Sigmoid colon (tissue), 7 donors: ENCODE measurements at places on chromosomes 5 and 9. TPM values are rescaled to one million over a fixed set of nuclear protein-coding genes. Genes with fewer than 3 reads are reported as not detected.

CDO1 gene
- 21.4 TPM for total RNA-seq

- DNase-seq: no peak
Observed at GRCh38 chr9:117412841-117413240, 2.0 kb downstream of the ASTN2 start.

DNA sequence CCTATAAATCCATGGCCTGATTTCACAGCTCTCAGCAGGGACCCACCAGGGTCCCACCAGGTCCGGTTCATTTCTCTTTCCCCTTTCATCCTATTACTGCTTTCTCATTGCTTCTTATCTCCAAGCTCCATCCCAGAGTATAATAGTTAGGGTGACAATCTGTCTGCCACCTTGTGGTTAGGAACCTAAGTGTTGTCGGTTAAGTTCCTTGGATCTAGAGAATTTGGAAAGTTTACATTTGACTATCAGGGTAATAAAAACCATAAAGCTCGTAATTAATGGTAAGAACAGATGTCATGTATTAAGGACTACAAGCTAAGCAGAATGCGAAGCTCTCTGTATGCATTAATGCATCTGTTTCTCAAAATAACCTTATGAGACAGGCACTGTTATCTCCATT is 259.1 kb downstream of the SH3GL2 start:
- no peak for DNase-seq

GRCh38 chr5:143384865-143385657 is 18.4 kb downstream of the NR3C1 start:
- no peak for DNase-seq

POLR1E gene
- 24.4 TPM for total RNA-seq

GRCh38 chr5:179974246-179974945 is 66.7 kb upstream of the TBC1D9B start:
- DNase-seq: no peak

TMEM171 gene
- total RNA-seq: not detected

DNA sequence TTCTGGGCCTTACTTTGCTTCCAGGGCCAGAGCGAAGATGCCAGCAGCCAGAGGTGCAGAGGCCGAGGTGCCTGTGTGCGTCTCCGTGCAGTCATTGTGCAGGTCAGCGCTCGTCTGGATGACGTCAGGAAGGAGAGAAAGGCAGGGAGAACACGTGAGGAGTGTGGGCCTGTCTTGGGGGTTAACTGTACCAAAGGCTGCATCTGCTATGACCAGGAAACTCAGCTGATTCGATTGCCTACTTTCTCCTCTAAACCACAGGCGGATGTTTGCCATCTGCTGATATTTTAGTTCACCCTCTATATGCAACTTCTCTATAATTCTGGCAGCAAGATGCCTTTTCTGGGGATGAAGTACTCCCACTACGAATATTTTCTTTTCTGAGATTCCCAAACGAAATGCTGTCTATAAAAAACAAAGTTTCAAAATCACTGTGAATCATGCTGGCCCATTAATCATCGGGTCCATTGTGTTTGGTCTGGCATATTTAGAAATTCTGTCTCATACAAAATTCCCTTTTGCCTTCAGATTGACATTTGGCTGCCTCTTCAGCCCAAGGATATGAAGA is 24.8 kb downstream of the PCSK1 start:
- no peak for DNase-seq

S100Z gene
- total RNA-seq: not detected

DNA sequence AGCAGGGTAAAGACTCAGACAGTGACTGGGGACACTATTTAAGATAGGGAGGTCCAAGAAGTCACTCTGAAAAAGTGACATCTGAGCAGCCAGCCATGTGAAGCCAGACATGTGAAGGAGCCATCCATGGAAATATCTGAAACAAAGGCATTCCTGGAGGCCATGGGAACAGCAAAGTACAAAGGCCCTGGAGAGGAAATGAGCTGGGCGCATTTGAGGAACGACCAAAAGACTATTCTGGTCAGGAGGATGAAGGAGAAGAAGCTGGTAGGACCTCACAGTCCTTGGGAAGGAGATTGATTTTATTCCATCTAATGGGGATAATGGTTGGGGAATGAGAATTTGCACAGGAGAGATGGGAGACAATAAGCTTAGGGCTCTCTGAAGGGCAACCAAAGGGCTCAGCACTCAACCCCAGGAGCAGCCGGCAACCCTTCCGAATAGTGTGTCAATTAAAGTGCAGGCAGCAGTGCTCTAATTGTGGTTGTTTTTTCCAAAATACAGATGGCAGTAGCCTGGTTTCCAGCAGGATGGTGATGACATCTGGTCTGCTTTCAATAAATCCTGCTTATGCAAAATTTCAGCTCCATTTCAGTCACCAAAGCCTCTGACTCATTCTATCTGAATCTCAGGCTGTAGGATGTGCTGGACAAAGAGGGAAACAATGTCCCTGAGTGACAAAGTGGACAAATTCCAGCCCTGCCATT is 26.7 kb downstream of the FOXI1 start:
- no peak for DNase-seq

DNA sequence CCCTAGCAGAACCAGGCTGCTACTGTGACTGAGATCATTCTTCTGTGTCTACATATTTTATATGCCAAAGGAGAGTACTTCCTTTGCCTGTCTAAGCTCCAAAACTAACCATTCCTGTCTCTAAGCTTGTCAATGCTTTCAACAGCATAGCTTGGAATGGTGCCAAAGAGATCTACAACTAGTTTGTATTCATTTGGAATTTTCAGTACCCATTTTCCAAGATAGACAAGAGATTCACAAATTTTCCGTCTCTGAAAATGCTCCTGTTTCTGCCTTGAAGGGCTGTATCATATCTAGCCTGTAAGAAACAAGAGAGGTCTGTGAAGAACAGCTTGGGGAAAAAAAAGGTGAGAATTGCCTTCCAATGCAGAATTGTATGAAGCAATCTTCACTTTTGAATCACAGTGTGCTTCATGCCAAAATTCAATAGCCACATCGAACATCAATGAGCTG is 334.4 kb upstream of the ACTBL2 start:
- no peak for DNase-seq

SGTB gene
- 12.5 TPM for total RNA-seq
